ENCODE measurements at places on chromosomes 3 and 15. TPM values are rescaled to one million over a fixed set of nuclear protein-coding genes. Genes with fewer than 3 reads are reported as not detected.

AMIGO3 gene
- total RNA-seq = 1.1 TPM

- no peak for DNase-seq
Observed at GRCh38 chr15:95269242-95270183, 1038.2 kb downstream of the MCTP2 start.

DNA sequence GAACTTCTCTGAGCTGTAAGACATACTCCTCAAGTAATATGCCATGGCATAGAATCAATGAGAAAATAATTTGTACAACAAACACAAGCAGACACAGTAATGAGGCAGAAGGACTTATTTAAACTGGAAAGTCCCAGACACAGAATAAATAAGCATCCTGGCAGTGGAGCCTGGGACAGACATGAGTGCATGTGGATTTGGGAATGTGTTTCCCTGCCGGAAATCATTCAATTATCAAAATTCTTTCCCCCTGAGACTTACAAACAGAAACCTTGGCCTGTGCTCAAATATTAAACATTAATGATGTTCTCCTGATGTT, 520.1 kb downstream of the ROBO1 start:
- no peak for DNase-seq

DNA sequence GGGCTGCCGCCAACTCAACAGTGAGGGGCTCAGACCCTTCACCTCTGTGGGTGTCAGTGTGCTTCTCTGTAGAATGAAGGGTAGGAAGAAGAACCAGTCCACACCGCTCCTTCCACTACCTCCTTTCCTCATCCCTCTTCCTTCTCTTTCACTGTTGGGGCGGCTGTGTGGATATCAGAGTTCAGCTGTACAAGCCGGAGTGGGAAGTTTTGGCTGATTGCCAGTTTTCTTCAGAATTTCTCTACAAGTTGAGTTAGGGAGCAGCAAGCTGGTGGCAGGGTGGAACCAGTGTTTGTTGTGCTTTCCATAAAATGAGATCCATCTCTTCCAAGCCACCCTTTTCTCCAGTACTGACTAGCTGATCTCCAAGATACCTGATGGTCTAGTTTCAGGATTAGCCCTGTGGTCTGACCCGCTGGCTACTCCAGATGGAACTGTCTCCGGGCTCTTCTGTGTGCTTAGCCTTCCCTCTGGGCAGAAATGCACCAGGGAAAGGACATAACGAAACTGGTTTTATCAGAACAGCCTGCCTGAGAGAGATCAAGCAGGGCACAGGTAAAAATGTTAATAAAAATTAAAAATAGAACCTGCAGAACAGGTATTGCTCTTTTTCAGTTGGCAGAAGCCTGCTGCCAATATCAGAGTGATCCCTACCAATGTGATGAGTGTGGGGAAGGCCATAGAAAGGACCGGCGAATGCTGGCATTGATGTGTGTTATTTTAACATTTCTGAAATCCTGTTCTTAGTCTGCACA, 169.9 kb upstream of the TSC22D2 start:
- DNase-seq = no peak

IL16 gene
- 0.96 TPM for total RNA-seq

GOLGA6D gene
- total RNA-seq = not detected

PLCB2 gene
- 1.6 TPM for total RNA-seq

DNA sequence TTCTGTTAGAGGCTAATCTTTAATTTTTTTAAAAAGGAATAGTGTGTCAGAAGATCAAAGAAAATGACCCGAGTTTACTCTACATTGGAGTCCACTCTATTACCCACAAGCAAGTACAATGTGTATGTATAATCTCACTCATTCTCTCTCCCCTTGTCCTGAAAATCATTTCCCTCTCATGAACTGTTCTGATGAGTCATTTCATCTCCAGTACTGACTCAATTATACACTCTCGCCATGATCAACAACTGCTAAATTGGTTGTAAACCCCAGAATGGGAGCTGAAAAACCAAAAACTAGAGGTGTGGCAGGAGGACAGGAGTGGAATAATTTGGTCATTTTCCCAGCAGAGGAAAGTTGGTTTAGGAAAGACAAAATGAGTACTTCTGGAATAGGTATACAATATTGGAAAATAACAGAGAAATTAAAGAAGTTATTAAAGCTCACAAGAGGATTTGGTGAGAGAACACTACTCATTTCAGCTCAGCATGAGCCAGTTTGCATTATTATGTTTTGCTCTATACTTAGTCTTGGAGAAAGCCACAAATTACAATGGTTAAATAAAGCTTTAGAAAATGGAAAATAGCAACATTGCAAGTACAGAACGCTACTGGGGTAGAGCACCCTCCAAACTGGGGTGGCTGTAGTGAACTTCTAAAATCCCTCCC, 144.3 kb upstream of the PFN2 start:
- DNase-seq = peak; percentile 77

ZDHHC23 gene
- total RNA-seq = 1.3 TPM

DNA sequence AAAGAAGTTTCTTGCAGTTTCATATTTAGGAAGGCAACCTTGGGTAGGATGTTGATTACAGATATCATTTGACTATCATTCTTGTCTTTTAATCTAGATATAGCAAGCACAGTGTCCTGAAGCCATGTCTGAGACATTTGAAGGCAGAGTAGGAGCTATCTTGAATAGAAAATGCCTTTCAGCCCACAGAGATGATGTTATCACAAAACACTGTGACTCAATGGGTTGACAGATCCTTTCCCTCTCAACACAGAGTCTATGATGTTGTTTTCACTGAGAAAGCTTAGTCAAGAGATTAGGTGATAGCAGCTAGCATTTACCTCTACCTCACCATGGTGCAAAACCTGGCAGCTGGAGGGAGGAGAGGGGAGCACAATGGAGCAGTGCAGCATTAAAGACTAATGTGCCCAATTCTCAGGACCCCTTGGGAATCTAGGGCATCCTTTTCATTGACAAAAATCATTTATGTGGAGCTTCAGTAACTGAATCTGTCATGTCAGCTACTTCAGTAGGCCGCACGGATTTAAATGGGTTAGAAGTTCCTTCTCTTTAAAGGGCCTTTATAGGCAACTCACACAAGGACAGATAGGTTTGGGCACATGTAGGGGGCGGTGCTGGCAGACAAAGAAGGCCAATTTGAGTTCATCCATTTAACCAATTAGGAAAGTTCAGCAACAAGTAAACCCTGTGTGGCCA, 121.8 kb downstream of the AGBL1 start:
- DNase-seq = no peak

DNA sequence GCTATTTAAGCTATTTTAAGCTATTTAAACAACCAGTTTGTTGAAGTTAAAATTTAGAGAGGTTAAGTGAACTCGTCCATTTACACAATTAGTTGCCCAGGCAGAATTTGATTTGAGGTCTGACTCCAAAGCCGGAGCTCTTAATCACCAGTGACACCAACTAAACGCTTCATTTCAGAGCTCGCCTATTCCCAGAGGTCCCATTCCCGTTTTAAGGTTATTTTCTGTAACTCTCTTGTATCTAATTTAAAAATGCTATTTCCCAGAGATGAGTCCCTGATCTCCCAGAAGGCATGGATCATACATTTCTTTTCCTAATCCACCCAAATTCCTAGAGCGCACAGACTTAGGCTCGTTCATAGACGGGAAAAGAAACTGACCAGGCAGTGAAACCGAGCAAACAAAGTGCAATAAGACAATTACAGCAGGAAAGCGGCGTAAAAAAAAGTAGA, 904 bp upstream of the MCTP2 start:
- DNase-seq = peak; percentile 38

Data from RPMI7951 (cell line).